ENCODE measurements at places on chromosomes 1 and 21.

- no peak for DNase-seq
These were observed 13.9 kb downstream of the ERRFI1 start for GRCh38 chr1:8011923-8012858.

DNA sequence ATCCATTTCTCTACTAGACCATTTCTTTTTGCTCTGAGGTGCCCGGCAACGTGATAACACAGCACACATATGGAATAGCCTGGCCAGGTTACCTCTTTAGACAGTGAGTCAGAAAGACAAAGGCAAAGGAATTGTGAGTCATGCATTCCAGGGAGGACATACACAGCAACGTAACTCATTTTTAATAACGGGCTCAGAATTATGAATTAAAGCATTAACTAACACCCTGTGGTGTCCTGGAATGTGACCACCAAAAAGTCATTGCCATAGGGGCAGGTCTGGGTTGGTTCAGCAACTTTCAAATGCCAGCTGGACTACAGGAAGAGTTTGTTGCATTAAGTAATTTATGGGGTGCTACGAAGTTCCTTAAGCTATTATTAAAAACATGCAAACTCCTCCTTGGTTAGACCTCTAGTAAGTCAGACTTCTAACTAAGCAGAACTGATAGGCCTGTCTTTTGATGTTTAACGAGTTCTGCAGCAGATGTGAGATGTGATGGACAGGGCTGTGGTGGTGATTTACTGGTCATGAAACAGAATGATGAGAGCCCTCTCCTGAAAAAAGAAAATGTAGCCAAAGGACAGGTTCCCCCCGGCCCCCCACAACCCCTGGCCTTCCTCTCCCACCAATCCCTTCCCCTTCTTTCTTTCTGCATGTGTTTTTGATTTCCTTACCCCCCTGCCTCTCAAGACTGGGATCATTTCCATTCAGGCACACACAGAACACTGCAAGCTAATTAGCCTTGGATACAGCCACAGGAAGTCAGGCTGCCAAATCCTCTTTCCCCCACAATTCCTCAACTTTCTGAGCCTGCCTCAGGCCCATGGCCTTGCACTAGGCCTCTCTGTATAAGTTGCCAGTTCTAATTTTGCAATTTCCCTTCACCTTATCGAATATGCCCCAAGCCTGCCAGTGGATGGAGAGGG lies 88.9 kb upstream of the HAO2 start:
- DNase-seq: no peak

DNA sequence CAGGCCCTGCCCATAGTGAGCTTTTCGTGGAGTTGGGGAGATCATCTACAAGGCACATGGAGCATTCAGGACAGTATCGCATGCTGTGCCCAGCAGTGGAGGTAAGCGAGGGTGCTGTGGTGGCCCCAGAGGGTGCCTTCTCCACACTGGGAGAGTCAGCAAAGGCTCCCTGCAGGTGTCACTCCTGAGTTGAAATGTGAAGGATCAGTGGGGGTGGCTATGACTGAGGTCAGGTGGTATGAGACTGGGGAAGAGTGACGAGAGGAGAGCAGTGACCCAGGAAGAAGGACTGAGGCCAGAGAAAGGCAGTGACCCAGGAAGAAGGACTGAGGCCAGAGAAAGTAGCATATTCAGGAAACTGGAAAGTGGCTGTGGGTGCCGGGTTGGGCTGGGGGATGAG lies 53.0 kb downstream of the SPAG17 start:
- DNase-seq: no peak

GRCh38 chr1:58773406-58773840 lies 10.4 kb downstream of the JUN start:
- DNase-seq: no peak

DNA sequence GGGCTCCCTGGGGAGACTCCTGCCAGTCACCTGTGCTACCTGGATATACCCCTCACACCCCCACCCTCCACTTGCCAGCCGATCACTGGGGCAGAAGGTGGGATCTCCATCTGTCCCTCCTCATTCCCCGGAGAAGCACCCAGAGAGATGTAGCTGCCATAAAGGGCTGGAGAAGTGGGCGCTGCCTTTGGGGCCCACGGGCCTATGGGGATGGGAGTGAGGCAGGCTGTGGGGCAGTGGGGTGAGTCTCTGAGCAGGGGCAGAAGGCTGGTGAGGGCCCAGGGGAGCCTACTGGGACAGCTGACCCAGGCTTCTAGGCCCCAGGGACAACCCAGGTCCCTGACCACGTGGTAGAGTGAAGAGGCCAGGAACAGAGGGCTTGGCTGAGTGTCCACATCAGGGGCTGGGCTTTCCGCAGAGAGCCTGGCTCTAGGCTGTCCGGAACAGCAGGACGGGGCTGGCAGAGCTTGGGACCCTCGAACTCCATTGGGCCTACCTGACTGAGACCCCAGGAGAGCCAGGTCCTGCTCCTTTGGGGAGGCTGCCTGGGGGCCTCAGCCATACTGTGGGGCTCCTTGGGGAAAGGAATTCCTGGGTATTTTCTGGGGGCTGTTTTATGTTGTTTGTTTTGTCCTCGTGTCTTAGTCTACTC lies 205.9 kb upstream of the VAMP3 start:
- DNase-seq: no peak

DNA sequence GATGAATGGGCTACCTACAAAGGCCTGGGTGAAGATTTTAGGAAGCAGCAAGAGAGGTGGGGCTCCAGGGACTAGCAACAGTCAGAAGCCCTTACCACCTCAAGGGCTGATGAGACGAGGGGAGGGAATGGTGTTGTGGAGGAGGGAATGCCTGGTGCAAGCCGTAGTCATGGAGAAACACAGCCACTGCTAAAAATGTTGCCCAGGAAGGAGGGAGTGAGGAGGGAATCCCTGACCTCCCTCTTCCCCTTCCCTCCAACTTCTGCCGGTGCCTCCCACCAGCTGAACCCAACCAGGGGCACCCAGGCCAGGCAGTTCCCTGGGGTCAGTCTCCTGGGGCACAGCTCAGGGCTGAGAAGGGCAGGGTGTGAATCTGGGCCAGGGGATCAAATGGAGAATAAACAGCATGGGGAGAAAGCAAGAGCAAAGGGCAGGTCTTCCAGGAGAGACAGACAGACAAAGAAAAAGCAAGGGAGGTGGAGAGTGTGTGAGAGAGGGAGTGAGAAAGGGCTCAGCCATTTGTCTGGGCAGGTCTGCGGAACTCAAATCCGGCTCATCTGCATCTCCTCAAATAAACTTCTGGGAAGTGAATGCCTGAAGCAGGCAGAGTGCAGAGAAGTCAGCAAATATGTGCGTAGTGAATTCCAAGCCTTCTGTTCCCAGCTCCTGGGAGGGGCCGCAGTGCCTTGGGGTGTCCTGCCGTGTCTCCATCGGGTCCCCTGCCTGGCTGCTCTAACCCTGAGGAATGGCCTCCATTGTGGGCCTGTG lies 27.1 kb upstream of the POU3F1 start:
- no peak for DNase-seq

DNA sequence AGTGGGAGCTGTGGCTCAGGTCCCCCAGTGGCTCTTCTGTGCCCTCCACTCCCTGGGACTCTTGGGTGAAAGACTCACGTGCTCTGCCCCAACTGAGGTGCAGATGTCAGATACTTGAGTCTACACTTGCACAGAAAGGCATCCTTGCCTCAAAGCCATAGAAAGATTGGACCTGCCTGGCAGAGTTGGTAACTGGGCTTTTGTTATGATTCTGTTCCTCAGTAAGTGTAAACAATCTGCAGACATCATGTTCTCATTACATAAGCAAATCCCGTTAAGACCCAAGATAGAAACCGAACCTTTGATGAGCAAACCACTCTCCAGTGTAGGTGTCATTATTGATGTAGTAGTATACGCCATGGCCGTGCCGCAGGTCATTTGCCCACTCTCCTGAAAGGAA lies 10.0 kb downstream of the RSPH1 start:
- no peak for DNase-seq

DNA sequence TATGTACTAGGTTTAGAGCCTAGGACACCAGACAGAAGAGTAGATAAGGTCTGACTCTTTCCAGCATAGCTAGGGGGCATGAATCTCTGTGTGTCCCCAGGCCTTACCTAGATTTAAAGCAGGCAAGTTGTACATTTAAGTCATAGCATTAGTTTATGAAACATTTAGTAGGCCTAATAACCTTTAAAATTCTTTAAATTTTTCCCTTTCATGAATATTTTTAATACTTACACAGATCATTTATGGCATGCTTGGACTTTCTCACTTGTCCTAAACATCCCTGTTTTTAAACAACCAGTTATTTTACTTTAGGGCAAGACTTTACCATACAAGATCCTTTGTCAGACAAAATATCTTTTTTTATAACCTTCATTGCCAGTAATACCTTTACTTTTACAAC lies 258.4 kb upstream of the ZRANB2 start:
- DNase-seq: no peak

GRCh38 chr1:226112626-226113025 lies 50.1 kb downstream of the H3-3A start:
- no peak for DNase-seq
